ENCODE measurements at places on chromosomes 6 and 20. TPM values are rescaled to one million over a fixed set of nuclear protein-coding genes. Genes with fewer than 3 reads are reported as not detected.

FRK gene
- total RNA-seq, result 8.3 TPM

GRCh38 chr6:44556046-44556445 is 168.5 kb downstream of the CDC5L start:
- no peak for DNase-seq

- peak; percentile 38 for DNase-seq
Observed at GRCh38 chr20:62736407-62737071, 27.9 kb downstream of the NTSR1 start.

ULBP1 gene
- 0.19 TPM for total RNA-seq
